ENCODE measurements at places on chromosomes 4 and X.
A peak's percentile ranks its signal among the peaks of the same experiment; 100 is the strongest.

- no peak for DNase-seq
These were observed 490.3 kb upstream of the EPHA5 start for GRCh38 chr4:66160606-66161005.

- DNase-seq = no peak
These were observed 57.9 kb downstream of the CFAP299 start for GRCh38 chr4:80393246-80393969.

DNA sequence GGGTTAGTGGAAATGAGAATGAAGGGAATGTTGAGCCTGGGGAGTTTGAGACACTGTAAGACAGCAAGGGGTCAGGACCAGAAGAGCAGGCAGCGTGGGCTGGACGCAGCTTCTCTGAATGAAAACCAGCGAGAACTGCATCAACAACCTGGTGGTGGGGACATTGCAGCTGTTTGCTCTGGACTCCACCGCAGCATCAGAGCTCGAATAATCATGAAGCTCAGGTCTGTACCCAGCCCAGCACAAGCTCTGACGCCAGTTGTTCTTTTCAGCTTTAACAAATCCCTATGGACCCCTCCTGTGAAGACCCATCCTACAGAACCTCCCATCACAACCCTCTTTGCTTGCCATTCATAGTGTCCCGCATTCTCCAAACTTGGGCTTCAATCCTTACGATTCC lies 106.8 kb upstream of the PNPLA4 start:
- DNase-seq = no peak

GRCh38 chrX:22095856-22096255 lies 63.7 kb downstream of the PHEX start:
- no peak for DNase-seq

GRCh38 chr4:123361195-123361861 lies 35.3 kb upstream of the SPRY1 start:
- DNase-seq = no peak

GRCh38 chrX:54483946-54484345 lies 12.1 kb downstream of the FGD1 start:
- no peak for DNase-seq

GRCh38 chr4:90495936-90496335 lies 368.7 kb downstream of the CCSER1 start:
- no peak for DNase-seq

DNA sequence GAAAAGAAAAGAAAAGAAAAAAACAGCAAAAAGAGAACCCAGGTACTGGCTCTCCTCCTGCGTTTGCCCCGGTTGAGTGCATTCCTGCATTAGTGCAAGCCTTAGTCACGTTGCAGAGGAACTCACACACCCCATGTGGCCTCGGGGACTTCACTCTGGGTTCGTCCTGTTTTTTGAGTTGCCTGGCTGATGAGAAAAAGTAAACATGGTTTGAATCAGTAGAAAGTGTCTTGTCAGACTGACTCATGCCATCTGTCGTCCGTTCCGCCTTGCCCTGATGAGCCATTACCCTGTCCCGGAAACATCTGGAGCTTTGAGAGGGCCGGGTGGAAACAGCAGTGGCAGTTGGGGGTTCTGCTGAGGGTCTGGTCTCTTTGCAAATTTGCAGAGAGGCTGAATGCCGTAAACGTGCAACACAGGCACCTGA lies 16.3 kb downstream of the CD99 start:
- peak; percentile 65 for DNase-seq

DNA sequence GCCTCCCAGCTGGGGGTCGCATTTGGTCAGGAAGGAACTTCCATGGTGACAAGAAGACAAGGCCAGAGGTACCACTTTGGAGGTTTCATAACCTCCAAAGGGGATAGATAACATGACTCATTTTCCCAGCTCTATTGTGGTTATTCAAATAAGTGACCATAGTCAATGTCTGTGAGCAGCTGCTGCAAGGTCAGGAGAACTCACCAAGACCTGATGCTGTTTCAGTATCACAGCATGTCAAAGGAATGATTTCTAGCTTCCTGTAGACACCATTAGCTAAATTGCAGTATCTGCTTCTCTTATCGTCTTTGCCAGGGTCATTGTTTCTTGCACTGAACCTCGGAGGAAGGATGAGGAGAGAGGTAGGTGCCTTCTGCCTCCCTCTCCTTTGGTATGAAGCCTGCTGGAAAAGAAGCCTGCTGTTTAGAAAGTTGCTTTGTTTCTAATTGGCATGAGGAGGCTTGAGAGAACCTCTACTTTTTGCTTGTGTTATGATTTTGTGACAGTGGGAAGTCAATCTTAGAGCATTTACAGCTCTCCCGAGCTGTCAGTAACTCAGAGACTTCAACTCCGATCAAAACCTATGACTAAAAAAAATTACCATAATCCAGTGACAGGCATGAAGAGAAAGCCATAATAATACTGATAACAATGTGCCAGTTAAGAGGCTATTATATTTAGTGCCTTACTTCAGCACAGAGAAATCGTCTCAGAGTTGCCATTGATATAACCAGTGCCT lies 38.0 kb upstream of the GATB start:
- no peak for DNase-seq

DNA sequence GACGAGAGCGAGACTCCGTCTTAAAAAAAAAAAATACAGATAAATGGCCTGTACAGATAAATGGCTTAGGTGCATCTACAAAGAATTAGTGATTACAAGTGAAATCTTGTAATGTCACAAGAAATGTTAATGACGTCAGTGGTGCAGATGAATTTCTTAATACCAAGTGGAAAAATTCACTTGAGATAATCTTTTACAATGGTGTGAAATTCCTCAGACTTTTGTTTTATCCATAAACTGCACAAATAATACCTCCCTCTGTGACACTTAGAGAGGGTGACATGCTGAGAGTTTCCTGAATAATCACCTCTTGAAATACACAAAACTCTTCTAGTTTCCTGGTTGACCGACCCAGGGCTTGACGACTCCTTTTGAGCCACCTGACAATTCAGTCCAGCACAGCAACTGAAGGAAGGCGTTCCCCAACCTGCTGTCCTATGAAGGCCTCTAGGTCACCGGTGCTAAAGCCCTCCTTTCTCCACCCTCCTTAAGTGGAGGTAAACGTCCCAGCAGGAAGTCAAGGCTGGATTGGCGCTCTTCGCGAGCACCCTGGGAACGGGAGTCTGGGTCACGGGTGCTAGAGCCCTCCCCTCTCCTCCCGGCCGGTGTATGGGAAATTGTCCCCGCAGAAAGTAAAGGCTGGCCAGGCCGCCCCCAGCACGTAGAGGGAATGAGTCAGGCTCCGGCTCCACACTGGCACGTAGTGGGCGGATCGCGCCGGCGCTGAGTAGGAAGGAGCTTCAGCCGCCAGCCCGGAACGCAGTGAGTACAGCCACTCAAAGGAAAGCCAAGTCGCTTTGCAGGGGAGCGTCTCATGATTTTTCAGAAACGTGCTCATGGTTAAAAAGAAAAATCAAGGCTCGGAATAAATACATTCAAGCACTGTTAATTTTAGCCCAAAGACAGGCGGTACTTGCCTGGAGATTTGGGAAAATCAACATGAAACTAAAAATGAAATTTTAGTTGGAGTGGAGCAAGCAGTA lies at the start of gene TMEM144:
TMEM144 (plus strand) TSS at position 662 of the 983 bp plus-strand sequence. CDS start 2,182 bp downstream, outside the sequence.
- DNase-seq = peak; percentile 52

- DNase-seq = peak; percentile 8
These were observed 41.3 kb downstream of the ABLIM2 start for GRCh38 chr4:8117278-8117682.

GRCh38 chr4:86054286-86055032 lies 305.4 kb downstream of the MAPK10 start:
- DNase-seq = no peak

DNA sequence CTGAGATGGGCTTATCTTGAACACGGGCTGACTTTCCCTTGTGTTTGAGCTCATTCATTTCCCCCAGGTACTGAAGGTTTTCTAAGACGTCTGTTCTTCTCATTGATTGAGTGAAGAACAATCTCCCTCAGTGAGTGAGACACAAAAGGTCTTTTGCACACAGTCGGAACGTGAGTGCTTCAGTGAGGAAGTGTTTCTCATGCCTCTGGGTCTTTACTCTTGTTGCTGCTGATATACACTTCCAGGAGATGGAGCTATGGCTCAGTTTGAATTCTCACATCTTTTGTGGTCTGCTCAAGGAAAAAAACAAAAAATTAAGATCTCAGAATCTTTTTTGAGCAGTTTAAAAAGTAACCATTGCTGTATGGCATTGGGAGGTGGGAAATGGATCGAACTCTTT lies 981.9 kb upstream of the TENM3 start:
- no peak for DNase-seq

DNA sequence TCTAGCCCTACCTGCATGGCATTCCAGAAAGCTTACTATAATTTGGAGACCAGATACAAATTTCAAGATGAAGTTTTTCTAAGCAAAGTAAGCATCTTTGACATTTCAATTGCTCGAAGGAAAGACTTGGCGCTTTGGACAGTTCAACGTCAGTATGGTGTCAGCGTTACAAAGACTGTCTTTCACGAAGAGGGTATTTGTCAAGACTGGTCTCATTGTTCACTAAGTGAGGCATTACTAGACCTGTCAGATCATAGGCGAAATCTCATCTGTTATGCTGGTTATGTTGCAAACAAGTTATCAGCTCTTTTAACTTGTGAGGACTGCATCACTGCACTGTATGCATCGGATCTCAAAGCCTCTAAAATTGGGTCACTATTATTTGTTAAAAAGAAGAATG lies 17.6 kb downstream of the THAP9 start:
- DNase-seq = no peak

- no peak for DNase-seq
These were observed 208.1 kb downstream of the TRIML1 start for GRCh38 chr4:188347339-188347738.

GRCh38 chrX:51892921-51893745 lies at the start of gene MAGED1:
MAGED1 (plus strand) TSS chrX:51893623; CDS start chrX:51894305, 682 bp downstream.
- peak; percentile 60 for DNase-seq

DNA sequence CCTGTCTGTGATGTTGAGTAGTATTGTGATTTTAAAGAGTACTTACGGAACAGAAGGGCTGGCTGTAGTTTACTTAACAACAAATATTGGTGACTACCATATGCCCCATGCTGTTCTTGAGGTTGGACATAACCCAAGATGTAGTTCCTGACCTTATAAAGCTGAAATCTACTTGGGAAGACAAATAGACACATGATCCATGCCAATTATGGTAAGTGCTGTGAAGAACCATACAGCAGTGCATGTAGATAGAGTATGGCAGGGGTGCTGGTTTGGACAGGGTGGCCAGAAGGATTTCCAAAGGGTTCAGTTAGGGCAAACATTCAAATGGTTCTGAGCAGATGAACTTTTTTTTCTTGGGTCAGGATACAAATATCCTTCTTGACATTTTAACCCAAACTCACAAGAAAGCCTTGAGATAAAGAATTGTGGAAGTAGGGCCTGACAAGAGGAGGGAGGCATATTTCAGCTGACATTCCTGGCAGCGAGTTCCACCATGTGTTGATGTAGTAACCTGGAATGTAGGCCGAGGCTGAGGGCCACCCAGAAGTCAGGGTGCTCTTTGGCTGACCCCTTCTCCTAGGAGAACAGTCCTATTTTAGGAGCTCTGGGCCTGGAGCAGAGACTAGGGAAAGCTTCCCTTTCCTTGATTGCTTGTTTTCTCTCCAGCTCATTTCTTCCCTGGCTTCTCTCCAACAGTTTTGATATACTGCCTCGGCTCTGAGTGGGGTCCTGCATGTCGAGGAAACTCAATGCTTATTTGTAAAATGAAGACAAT lies 74.2 kb downstream of the FREM3 start:
- DNase-seq = no peak

DNA sequence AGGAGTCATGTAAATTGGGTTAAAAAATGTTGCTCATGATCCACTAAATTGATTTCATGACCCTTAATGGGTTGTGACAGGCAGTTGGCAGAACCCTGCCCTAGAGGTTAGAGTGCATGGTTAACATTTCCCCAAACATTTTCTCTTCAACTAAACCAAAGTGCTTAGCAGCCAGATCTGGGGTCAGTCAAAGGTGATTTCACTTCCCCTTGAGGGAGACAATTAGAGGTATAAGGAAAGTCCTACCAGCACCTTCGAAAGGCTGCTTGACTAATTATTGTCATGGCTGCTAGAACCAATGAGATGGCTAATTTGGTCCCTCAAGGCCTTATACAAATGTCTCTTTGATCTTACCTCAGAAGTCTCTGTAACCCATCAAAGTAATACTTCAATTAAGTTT lies 30.9 kb upstream of the INTS6L start:
- DNase-seq = no peak

DNA sequence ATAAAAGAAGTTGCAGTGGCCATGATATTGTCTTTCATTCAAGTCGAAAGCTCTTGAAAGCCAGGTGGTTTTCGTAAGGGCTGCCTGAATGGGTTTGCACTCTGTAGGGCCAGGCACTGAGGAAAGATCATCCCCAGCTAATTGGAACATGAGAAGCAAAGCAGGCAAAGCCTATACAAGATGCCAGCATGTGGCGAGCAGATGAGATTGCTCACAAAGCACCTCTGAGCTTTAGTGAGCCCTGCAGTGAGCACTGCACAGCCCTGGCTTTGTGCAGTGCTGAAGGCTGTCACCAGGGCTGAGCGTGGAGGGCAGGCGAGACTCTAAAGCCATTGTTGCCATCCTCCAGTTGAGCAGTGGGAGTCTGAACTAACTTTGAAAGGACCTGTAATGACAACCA lies 53.8 kb downstream of the HADH start:
- no peak for DNase-seq

GRCh38 chr4:99885063-99885664 lies 9.1 kb downstream of the LAMTOR3 start:
- no peak for DNase-seq

DNA sequence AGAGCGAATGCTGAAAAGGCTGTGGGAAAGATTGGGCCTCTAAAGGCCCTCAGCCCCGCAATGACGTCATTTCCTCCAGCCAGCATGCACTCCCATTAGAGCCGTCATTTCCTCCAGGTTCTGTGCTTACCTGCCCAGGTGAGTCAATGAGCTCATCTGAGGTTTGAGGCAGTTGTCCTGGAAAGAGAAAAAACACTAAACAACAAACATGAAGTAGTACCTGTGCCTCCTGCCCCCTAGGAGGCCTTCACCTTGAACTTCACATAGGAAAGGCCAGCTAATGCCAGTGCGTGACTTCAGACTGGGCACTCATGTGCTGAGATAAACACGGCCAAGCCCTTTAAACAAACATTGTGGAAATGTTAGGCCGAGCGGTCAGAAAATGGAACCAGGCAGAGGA lies 55.9 kb downstream of the FHDC1 start:
- no peak for DNase-seq

DNA sequence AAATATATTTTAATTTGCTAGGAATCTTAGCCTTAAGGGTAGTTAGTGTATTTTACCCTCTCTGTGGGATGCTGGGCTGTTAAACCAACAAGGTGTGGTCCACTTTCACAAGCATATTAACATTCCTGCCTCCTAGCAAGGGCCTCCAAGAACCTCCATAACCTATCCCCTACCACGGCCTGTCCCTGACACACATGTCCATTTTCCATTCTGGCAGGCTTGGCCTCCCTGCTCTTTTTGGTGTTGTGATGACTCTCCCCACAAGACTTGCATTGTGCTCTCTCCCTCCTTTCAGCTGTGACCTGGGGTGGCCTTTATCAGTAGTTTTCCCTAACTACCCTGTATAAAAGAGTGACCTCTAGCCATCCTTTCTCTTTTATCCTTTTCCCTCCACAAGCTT lies 120.2 kb downstream of the KLHL8 start:
- no peak for DNase-seq

- DNase-seq = no peak
These were observed 93.8 kb downstream of the ARHGAP10 start for GRCh38 chr4:147825451-147826287.

- no peak for DNase-seq
These were observed 37.2 kb downstream of the RBM46 start for GRCh38 chr4:154818230-154818629.

Measured in stimulated activated CD8-positive, alpha-beta memory T cell treated with anti-CD3 and anti-CD28 coated beads, Interleukin-7, amount 100 ng/mL, for 48 hours (primary cell).